Esophagus squamous epithelium (tissue), 5 donors: ENCODE measurements at places on chromosomes 4 and X.

GRCh38 chrX:101040197-101040596 lies 11.7 kb downstream of the TRMT2B start:
- DNase-seq: no peak

DNA sequence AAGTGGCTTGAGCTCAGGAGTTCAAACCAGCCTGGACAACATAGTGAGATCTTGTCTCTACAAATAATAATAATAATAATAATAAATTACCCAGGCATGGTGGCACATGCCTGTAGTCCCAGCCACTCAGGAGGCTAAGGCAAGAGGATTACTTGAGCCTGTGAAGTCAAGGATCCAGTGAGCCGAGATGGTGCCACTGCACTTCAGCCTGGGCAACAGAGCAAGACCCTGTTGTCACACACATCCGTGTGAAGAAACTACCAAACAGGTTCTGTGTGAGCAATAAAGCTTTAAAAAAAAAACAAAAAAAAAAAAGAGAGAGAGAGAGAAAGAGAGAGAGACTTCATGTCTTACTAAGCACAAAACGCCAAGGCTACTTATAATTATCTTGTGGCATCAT lies 42.5 kb downstream of the ANOS1 start:
- no peak for DNase-seq

GRCh38 chr4:177349191-177349590 lies 39.5 kb downstream of the NEIL3 start:
- DNase-seq: no peak

DNA sequence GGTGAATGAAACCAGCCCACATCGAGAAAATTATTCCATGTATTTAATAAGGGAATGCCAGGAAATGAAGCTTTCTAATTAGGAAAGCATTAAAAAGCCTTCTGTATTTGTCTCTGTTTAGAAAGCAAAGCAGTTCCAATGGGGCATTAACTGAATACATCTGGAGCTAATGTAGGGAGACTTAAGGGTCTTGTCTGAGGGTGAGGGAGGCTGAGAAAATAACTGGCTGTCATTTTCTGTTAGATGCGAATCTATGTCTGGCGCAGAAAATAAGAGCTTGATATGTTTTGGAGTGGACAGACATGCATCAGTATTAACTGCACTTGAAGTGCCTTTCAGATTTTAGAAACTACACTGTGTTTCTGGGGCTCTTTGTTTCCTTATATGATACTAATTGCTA lies 111.3 kb downstream of the KLHL8 start:
- DNase-seq: no peak

DNA sequence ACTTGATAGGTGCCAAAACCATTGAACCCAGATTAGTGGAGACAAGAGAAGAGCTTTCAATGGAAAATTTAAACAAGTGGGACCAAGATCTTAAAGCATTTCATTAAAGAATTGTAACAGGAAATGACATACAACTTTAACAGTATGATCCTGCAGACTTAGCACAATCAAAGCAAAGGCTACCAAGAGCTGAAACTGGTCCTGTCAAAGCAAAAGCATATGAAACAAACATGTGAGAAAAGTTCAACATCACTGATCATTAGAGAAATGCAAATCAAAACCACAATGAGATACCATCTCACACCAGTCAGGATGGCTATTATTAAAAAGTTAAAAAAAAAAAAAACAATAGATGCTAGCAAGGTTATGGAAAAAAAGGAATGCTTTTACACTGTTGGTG lies 425.6 kb downstream of the IL1RAPL1 start:
- no peak for DNase-seq

GRCh38 chr4:70979445-70980008 lies 13.9 kb upstream of the DCK start:
- DNase-seq: no peak

GRCh38 chrX:38275615-38276014 lies 51.7 kb downstream of the RPGR start:
- DNase-seq: no peak
